ENCODE measurements at places on chromosomes 12 and 14.

GRCh38 chr12:116934908-116935705, 24.4 kb downstream of the FBXW8 start:
- no peak for DNase-seq

DNA sequence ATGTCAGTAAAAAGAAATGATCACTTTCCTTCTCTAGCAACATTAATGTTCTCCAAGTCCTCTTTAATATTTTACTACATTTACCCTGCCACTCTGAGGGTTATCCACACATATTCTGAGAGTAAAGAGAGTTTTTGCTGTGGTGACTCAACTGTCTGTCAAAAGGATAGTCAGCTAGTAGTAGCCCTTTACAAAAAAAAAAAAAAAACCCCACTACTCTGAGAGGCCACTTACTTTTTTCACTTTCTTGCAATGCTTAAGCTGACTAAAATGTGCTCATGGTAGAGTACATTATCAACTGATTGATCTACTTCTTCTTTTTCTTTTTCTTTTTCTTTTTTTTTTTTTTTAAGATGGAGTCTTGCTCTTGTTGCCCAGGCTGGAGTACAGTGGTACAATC, 27.6 kb upstream of the PPM1A start:
- no peak for DNase-seq

GRCh38 chr12:110248096-110248447, 33.0 kb upstream of the ATP2A2 start:
- DNase-seq = no peak

GRCh38 chr14:68607081-68607866, 185.6 kb downstream of the ZFP36L1 start:
- DNase-seq = no peak

GRCh38 chr14:104604458-104605449, at the start of gene TMEM179:
Gene TMEM179 (minus strand): TSS chr14:104604772. CDS start chr14:104604741, 31 bp downstream.
- no peak for DNase-seq

DNA sequence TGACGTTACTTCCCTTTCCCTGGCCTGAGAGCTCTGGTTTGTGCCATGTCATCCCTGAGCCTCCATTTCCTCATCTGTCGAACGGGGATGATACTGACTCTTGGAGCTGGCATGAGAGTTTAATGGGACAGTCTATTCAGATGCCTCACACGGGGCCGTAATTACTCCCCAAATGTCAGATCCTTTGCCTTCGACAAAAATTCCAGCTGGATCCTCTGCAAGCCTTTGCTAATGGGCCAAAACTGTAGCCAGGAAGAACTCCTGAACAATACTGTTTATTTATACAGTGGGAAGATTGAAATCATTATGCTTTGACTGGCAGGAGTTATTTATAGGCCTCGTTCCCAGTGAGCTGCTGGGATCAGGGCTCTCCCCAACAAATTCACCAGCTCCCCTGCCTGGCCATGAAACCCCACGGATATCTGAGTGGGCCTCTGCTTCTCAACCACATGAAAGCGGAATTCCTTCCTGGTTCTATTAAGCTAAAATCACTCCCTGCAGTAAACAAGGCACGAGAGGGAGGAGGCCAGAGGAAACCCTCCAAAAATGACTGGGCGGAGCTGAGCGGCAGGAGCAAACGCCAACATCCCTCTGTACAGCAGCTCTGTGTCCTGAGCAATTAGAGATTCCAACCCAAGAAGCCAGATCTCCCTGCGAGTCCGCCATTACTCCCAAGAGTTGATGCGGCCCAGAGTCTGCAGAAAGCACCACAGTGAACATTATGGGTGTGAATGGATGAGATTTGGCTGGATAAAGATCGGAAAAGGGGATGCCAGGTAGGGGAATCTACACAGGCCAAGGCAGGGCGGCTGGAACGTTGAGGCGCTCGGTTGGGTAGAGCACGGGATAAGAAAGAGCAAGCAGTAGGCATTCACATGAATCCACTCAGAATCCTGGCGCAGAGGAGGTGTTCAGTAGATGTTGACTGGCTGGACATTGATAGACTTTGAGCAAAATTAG, 326.1 kb downstream of the BCL11B start:
- no peak for DNase-seq

GRCh38 chr14:71734885-71735284, 197.3 kb upstream of the RGS6 start:
- no peak for DNase-seq

GRCh38 chr14:68535404-68536017, 257.4 kb downstream of the ZFP36L1 start:
- DNase-seq = no peak

DNA sequence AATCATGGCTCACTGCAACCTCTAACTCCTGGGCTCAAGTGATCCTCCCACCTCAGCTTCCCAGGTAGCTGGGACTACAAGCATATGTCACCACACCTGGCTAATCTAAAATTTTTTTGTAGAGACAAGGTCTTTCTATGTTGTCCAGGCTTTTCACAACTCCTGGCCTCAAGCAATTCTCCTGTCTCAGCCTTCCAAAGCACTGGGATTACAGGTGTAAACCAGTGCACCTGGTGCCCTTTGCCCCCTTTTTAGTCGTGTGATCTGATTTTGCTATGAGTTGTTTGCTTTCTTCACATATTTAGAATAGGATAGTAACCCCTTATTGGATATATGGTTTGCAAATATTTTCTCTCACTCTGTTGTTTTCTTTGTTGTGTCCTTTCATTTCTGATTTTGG, 1.7 kb upstream of the RAD52 start:
- no peak for DNase-seq

- DNase-seq = no peak
These were observed 941 bp upstream of the STAB2 start for GRCh38 chr12:103586132-103586531.

- no peak for DNase-seq
These were observed 277.9 kb downstream of the ITPR2 start for GRCh38 chr12:26555139-26555538.

DNA sequence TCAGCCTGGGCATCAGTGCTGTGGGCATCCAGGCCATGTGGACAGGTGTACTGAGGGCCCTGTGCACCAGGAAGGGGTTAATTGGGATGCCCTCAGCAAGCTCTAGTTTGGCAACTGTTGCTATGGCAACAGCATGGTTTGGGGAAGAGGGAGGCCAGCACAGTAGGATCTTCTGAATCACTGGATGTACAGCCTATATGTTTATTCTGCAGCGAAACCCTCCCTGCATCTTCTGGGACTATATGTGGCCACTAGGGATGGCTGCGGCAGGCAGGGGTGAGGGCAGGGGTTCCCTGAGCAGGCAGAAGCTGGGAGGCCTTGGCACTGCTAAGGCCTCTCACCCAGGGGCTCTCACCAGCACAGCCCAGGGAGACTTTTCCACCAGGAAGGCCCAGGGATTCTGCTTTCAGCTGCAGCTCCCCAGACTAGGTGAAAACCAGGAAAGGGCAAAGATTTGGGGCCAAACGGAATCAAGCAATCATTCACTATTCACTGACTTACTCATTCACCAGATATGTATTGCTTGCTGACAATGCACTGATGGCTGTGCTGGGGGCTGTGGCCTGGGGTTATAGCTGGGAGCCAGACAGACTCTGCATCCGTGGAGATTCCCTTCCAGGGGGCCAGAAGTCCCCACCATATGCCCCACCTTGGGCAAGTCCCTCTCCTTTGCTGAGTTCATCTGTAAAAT, 42.8 kb downstream of the IRF2BPL start:
- DNase-seq = no peak

DNA sequence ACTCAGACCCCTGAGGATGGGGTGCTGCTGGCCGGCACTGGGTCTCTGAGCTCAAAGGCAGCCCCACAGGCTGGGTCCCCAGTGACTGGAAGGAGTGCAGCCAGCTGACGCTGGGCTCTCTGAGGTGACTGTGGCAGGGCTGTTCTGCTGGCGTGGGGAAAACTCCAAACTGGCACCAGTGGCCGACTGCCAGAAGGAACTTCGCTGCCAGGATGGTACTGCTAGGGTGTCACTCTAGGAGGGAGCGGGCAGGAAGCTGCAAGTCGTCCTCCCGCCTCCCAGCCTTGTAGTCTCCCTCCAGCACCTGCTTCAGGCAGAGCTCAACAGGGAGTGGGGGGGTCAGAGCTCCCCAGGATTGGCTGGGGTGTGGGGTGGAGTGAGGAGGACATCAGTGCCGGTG, 41.3 kb downstream of the CDC42BPB start:
- no peak for DNase-seq

DNA sequence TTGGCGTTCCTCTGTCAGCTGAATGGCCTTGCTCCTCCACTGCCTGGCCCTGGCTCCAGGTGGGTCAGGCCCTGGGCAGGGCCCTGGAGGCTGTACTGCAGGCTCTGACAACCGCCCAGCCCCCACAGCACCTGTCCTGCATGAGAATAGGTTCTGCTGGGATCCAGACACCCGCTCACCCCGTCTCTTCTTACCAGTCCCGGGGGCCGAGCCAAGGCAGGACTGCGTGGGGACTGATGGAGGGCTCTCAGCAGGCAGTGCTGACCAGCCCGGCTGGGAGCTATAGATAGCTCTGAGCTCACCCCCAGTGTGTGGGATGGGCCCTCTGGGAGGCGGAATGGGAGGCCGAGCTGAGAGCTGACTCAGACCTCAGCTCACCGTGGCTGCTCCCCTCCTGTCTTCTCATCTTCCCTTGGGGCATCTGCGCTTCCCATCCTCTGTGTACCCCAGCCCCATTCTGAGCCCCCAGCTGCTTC, 39.6 kb downstream of the TEAD4 start:
- DNase-seq = no peak

- peak; percentile 84 for DNase-seq
These were observed 480 bp downstream of the ITPK1 start for GRCh38 chr14:93115069-93115820.

DNA sequence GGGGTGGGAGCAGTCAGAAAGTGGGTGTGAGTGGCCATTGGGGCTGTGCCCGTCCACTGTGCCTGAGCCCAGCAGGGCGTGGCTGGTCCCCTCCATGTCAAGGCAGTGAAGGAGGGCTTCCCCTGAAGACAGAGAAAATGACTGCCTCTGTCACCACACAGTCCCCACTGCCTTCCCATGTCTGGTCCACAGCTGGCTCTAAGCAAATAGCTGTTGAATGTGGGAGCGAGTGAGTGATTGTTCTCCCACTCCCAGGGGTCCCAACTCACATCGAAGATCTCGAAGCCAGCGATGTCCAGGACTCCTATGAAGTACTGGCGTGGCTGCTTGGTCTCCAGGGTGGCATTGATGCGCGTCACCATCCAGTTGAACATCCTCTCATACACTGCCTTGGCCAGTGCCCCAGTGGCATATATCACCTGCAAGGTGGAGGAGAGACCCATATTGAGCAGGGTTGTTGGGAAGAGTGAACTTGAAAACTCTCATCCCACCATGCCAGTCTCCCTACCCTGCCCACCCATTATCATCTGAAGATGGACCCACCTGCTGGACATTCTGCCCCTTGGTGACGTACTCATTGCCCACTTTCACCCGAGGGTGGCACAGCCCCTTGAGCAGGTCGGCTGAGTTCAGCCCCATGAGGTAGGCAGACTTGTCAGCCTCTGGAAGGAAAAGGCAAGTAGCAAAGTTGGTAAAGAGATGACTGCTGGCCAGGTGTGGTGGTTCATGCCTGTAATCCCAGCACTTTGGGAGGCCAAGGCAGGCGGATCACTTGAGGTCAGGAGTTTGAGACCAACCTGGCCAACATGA, 6.6 kb downstream of the MYH7 start:
- no peak for DNase-seq

DNA sequence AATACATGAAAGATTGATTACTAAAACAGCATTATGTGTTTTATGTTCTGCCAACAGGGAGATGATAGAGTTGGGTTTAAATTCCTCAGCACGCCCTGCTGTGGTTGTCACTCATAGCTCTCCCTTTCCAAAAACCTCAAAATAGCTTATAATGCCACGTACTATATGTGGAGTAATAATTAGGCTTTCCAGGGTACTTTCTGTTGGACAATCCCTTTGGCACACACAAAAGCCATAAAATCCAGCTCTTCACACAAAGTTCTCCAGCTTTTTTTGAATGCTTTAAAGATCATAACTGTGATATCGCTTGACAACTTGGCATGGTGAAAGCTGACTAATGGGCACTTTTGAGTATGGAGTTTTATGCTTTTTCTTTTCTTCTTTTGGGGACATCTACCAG, 145.3 kb upstream of the DCN start:
- DNase-seq = no peak

GRCh38 chr14:100638211-100638855, 51.1 kb upstream of the BEGAIN start:
- no peak for DNase-seq

- peak; percentile 17 for DNase-seq
These were observed 84.1 kb upstream of the GNG2 start for GRCh38 chr14:51776102-51776894.
